ENCODE measurements at places on chromosomes 3 and 15. TPM values are rescaled to one million over a fixed set of nuclear protein-coding genes. Genes with fewer than 3 reads are reported as not detected.

SNRPA1 gene
- 21.9 TPM for total RNA-seq

CLDN18 gene
- total RNA-seq, result not detected

C3orf20 gene
- total RNA-seq, result 0.09 TPM

CALML4 gene
- total RNA-seq, result 1.5 TPM

CCDC13 gene
- 1.0 TPM for total RNA-seq

DNA sequence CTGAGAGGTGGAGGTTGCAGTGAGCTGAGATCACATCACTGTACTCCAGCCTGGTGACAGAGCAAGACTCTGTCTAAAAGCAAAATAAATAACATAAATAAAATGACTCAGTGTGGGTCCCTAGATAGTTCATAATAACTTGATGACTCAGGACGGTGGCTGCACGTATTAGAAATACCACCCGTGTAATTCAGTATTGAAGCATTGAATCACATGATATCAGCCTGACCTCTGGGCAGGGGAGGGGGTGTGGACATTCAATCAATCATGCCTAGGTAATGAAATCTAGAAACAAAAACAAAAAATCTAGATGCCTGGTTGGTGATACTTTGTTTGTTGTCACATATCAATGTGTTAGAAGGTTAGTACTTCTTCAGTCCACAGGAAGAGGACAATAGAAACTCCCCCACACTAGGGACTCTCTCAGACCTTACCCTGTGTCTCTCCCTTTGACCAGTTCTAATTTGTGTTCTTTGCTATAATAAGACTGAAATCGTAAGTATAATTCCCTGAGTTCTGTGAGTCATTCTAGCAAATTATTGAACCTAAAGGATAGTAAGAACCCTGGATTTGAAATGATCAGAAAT lies 177.3 kb downstream of the GAP43 start:
- no peak for DNase-seq

- DNase-seq, result no peak
Observed at GRCh38 chr3:178474526-178474925, 61.7 kb upstream of the KCNMB2 start.

DNA sequence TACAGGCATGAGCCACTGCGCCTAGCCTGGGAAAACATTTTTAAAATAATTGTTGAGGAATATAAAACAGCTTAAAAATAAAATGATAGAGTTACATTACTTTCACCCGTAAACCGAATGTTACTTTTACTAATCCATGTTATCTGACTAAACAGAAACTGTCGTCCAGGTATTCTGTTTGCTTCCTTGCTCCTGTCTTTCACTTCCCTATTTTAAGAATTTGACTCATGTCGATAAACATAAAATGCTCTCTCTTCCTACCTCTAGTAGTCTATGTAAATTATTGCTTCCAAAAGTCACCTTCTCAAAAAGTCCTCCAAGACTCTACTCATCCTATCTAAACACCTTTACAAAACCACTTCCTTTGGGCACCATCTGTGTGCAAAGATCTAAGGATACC lies 216.4 kb downstream of the RBMS3 start:
- no peak for DNase-seq

DNA sequence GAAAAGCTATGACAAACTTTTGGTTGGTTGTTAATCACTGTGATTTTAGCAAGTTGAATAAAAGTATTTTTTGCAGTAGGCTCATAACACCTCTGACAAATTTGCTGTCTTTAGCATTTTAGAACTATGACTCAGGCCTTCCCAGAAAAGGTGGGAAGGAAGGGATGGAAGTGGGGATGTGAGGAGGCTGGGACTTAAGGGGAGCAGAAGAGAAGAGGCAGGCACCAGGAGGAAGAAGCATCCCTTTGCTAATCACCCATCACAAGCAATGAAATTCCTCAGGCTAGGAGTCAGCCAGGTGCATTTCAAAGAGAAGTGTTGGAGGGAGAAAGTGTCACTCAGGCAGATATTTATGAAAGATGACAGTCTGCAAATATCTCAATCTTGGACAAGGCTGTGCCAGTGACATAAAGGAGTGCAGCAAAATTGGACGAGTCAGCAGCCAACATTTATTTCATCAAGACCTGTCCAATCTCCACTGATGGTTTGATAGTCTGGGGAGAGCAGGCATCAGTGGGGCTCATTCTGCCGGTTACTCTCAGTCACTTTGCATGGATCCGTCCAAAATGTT lies 337.3 kb upstream of the ARRDC4 start:
- no peak for DNase-seq

DNA sequence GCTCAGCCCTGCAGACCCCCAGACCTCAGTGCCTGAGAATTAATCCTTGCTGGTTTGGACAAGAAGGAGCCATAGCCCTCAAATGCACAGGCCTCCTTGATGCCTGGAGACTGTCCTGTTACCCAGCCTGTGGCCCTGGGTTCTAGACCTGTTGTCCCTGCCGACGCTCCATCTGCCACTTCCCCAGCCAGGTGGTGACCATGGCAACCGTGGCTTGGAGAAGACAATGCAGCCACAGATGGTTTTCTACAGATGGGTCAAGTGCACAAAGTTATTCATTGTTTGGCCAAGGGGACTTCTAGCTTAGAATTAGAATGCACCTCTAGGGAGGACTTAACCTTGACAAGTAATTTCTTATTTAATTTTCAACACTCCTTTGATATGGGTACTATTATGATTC lies 297.1 kb downstream of the UACA start:
- no peak for DNase-seq

DNA sequence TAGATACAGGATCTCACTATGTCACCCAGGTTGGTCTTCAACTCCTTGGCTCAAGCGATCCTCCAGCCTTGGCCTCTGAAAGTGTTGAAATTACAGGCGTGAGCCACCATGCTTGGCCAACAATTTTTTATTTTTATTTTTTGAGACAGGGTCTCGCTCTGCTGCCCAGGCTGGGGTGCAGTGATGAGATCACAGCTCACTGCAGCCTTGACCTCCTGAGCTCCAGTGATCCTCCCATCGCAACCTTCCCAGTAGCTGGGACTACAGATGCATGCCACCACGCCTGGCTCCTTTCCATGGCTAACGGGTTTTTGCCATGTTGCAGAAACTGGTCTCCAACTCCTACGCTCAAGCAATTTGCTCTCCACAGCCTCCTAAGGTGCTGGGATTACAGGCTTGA lies 20.2 kb upstream of the PIK3CB start:
- no peak for DNase-seq

DNA sequence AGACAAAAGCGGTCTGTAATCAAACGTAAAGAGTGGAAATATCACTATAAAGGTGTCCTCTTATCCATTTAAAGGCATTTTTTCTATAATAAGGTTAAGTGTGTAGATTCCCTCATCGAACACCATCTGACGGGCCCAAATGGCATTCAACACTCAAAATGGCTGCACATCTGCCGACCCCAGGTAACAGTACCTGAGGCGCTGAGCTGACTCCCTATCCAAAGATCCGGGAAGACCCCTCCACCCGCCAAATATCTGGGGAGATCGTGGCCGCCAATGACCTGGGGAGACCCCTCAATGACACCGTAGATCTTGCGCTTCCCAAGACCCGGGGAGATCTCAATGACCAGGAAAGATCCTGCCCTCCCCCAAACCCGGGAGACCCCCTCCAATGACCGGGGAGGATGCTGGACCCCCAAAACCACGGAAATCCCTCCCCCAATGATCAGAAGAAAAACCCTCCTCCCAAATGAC lies 476 bp downstream of the IP6K2 start:
- peak; percentile 40 for DNase-seq

DNA sequence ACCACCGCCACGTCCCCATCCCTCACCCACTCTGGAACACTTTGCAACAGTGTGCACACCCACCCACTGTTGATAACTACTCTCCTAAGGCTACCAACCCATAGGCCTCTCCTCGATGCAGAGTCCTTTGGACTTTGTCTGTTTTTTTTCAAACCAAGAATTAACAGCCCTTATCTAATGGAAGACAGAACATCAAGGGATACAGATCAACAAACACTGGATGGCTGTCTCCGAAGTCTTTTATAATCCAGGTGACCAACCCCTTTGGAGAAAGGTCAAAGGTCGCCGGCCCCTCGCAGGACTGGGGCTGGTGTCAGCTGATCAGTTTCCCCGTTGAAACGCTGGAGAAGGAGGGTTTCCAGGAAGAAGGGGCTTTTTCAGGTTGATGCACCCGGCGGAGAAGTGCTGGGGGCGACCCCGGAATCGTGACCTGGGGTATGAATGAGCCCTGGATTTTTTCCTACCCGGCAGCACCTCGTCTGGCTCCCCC lies 532 bp downstream of the B4GALT4 start:
- no peak for DNase-seq

DNA sequence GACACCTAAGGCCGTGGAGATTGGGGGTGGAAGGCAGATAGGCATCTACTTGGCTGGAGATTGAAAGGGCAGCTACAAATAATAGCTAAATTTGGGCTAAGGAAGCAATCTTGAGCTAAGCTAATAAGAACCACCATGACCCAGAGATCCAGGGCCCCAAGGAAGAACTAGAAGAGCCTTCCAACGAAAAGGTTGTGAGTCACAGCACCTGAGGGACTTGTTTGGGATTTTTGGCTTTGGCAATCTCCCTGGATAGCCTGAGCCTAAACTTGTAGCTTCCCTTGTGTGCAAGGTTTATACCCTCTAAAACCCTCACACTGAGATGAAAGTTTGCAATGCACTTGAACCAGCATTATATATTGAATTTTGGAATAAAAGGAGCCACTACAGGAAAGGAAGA lies 364.0 kb upstream of the IL12A start:
- DNase-seq, result no peak

- no peak for DNase-seq
Observed at GRCh38 chr3:190024912-190025311, 95.8 kb downstream of the P3H2 start.

GRCh38 chr3:3599016-3599415 lies 200.2 kb upstream of the LRRN1 start:
- DNase-seq, result no peak

DNA sequence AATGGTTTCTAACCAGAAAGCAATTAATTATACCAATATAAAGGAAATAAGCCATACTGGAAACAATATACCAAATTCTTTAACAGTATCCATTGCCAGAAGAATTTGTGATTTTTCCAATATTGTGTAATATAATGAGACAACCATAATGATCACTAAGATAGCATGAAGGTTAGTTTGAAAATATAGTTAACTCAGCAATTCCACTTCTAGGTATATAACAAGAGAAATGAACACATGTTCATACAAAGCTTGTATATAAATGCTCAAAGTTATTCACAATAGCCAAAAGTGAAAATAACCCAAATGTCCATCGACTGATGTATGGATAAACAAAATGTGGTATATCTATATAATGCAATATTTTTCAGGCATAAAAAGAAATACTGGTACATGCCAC lies 369.1 kb downstream of the TBC1D5 start:
- DNase-seq, result no peak

GRCh38 chr3:195133462-195133861 lies 137.5 kb downstream of the XXYLT1 start:
- no peak for DNase-seq

GRCh38 chr3:139481116-139481515 lies 4.8 kb upstream of the RBP2 start:
- DNase-seq, result no peak
